ENCODE measurements at places on chromosomes 12 and 14. TPM values are rescaled to one million over a fixed set of nuclear protein-coding genes. Genes with fewer than 3 reads are reported as not detected.

DNA sequence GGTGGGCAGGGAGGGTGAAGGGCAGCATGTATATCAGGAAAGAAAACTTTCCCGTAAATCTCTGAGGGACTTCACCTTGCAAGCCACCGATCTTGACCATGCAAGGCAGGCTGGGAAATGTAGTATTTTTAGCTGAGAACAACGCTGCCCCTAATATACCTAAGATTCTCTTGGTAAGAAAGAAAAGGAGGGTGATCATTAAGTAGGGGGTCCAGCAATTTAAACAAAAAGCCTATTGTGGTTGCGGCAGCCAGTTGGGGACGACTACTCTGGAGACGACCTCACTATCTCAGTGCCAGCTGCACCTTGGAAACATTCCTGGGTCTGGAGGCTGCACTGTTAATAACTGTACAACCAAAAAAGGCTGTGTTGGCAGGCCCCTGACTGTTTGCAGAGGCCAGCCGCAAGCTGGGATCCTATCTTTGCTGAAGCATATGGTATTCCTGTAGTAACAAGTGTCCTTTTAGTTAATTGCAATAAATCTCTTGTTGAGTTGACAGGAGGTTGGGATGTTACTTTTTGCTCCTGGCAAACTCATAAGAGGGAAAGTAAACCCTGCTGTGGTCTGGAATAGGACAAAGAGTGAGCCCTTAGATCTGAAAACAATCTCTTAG, 6.4 kb downstream of the APOLD1 start:
- peak; percentile 79 for DNase-seq

The CLEC4D gene
- total RNA-seq: not detected

DNA sequence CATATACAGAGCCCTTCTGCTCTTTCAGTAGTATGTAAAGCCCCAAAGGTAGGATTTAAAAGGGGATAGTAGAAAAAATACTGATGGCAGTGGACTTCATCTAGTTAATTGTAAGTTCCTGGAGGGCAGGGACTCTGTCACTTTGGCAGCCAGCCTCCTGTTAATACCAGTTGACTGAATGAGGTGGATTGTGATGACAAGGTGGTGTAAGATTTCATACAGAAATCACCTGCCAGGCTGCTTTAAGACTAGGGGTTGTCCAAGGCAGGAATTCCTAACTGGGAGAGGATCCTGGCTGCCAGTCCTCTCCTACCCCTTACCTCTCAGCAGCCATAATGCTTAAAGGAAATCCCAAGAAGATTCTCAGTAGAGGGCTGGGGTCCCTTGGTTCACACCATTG, 7.3 kb downstream of the DYRK2 start:
- DNase-seq: no peak

GRCh38 chr12:34119366-34119765, 97.1 kb downstream of the ALG10 start:
- no peak for DNase-seq

DNA sequence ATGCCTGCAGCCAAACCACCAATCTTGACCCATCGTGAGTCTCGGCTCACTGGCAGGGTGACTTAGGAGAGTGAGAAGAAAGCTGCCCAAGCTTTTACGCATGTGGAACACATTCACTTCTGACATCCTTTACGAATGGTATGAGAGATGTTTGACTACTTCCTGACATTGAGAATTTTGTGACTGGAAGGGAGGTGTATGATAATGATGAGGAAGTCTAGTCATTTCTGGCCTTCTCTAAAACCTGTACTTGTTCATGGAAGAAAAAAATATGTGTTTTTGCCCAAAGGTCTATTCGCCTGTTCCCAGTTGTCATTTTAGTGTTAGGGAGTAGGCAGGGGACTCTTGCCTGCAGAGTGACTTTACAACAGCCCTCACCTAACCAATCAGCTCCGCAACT, 227.2 kb upstream of the ATP2B1 start:
- DNase-seq: no peak

GRCh38 chr12:108338915-108339657, at the start of gene CMKLR1:
CMKLR1 (minus strand) TSS chr12:108339311; CDS start chr12:108293591, 45,720 bp downstream.
- no peak for DNase-seq

DNA sequence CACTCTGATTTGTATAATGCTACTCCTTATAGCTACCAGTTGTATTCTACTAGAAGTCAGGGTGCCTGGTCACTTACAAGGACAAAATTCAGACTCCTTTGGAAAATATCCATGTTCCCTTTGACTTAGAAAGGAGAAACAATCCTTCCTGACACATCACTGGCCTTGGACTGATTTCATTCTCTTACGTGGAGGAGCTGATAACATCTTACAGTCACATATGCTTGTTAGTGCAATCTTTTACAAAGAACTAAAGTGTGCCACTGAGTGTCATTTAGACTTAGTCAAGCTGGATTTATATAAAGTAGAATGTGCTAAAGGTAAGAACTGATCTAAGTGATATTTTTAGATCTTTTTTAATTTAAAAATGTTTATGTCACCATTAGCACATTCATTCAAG, 131.0 kb upstream of the TMTC2 start:
- DNase-seq: no peak

GRCh38 chr14:91154851-91155625, 41.2 kb downstream of the DGLUCY start:
- DNase-seq: no peak

The LALBA gene
- total RNA-seq: not detected

The GPR132 gene
- total RNA-seq: 0.43 TPM

DNA sequence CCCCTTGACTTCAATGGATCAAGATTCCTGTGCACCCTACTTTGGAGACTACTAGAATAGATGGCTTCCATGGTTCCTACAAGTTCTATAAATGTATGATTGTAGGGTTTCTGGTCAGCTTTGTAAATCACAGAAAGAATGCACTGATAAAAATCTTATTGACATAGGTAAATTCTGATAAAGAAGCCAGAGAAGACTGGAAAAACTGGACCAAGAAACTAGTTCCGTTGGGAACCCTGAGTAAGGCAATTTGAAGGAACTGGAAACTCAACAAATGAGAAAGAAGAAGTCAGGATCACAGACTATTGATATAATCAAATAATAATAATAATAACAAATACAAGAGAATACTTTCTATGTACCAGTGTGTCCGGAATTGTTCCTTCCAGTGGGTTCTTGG, 15.4 kb upstream of the MGST1 start:
- no peak for DNase-seq

DNA sequence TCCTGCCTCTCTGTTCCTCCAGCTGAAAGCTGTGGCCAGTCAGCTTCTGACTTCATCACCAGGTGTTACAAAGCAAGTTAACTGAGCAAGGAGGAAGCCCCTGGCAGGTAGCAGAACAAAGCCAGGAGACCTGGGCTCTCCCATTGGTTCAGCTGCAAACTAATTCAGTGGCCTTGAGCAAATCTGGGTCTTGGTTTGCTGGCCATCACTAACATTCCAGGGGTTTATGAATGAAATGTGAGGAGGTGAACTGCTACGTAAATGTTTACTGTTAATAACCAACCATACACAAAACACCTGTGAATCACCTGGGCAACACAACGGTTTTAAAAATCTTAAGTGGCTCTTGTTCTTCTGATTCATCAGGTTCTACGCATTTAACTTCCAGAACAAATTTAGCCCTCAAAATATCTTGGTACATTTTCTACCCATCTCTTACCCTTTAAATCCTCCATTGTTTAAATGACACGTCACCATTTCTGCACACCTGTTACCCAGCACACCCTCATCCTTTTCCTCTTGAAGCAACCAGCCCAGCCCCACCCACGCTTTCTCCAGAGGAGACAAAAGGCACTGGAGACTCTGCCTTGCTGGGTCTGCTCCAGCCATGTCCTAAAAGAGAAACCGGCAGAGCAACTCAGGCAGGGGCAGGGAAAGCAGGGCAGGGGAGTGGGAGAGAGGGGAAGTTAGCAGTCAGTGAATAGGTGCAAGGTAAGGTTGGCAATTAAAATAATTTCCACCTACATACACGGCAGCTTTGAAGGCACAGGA, 49.3 kb upstream of the TSPAN11 start:
- no peak for DNase-seq

DNA sequence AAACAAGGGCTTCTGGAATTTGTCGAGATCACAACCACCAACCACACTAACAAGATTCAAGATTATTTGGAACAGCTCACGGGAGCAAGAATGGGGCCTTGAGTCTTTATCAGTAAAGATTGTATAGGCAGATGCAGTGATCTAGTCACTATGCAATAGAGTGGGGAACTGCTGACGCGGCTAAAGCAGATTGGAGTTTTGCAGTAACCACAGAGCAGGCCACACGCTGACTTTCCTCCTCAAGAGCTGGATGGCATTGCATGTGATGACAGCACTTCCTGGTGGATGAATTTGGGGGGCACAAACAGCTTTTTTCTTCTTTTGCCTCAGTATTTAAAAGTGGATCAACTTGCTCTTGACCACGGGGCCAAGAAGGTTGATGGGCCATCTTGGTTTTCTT, 46.0 kb downstream of the KCNK13 start:
- no peak for DNase-seq

The SLC7A8 gene
- 14.5 TPM for total RNA-seq

DNA sequence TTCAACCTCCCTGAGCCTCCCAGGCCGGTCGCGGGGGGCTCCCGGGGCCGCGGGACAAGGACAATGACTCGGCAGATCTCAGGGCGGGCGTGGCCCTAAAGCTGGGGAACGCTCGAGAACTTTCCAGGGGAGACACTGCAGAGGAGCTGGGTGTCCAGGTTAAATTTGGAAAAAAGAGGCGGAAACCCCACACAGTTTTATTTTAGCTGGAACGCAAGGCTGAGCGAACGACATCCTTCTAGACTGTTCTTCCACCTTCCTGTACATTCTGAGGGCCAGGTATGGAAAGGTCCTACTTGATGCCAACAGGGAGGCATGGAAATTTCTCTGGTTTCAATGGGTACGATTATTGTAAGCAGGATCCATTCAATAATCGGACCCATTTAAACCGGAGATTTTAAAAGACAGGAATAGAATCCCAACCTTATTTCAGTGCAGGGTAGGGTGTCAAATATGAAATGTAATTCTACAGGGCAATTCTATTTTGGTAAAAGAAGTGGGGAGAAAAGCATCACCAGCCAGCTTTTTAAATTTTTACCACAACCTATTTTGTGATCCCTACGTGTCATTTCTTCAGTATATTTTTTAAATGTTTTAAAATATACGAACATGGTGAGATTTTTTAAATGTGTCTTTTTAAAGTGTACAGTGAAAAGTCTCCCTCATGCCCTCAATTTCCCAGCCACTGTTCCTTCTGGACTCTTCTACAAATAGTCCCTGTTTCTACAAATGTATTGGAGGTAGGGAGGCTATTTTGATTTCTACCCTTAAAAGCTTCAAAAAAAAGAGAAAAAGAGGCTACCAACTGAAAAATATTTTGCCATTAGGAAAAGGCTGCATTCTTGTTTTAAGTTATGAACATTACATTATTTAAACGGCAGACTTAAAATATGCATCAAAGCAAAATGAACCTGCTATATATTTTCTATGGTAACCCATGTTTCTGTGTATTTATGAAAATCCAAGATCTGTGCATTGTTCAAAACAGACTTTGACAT, 1.1 kb upstream of the UBC start:
- DNase-seq: peak; percentile 73

DNA sequence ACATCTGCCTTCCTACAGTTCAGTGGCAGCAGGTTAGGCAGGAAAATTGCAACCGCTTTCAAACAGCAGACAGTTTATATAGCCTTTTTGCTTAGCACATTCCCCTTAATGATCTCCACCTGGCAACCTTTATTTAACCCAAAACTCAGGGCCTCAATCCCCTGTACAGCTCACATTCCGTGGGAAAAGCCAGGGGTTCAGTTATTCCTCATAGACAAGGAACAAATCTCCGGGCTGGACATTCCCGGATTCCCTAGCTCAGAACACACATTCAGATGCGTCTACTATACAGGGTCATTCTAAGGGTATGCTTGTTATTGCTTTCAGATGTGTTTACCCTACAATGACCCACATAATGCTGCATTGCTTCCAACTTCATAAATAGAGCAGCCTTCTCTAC, 73.8 kb upstream of the DCN start:
- no peak for DNase-seq

GRCh38 chr12:111444314-111444924, 38.7 kb downstream of the SH2B3 start:
- no peak for DNase-seq

The FGD6 gene
- 3.9 TPM for total RNA-seq

- DNase-seq: no peak
These were observed 269.9 kb downstream of the ADAMTS20 start for GRCh38 chr12:43282106-43282505.

The DHRS2 gene
- total RNA-seq: 3.7 TPM

- peak; percentile 10 for DNase-seq
These were observed 19.4 kb downstream of the ACVRL1 start for GRCh38 chr12:51926718-51927117.

DNA sequence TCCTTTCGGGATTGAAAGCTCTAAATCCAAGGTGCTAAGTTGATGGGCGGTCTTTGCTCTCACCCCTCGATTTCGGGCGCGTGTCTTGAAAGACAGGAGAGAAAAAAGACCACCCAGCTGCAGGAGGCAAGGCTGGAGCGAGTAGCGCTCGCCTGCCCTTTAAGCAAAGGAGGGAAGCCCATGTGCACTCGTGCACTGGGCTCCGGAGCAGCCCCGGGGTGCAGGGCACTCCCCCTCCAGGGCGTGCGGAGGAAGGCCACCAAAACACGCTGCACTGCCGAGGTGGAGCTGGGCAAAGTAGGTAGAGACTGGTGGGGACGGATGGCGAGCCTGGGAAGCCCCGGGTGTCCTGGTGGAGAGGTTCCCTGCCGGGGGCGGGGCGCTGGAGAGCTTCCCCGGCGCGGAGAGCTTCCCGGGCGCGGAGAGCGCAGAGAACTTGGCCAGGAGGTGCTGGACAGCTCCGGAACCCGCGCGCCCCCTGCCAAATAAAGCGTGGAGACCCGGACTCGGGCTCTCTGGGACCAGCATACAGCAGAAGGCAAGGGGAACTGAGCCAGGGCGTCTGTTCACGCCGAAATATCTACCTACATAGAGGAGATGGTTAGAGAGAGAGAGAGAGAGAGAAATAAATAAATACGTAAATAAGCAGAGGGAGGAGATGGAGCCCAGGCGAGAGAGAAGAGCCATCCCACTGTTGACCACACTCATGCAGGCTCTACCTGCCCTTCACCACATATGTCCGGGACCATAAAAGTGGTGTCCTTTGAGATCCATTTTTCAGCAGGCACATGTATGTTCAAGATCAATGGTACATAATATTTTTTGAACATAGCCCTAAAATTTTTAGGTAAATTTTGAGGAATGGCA, 662 bp upstream of the NELL2 start:
- peak; percentile 75 for DNase-seq
